GM03348 (cell line): ENCODE measurements at places on chromosomes 4 and X.

DNA sequence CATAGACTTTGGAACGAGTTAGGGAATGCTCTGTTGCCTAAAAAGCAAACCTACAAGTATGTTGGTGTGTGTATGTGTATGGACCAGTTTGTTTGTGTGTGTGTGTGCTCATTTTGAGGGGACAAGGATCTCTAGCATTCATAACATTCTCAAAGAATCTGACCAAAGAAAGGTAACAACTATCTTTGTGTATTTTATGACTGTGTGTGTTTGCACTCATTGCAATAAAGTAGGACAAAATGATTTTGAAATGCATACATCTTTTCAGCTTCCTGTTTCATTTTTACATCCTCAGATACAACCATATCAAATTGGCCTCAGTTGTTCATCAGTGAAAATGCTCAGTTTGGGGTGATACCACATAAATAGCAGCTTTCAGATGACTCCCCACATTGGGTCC, 8.3 kb upstream of the XK start:
- DNase-seq, result no peak

DNA sequence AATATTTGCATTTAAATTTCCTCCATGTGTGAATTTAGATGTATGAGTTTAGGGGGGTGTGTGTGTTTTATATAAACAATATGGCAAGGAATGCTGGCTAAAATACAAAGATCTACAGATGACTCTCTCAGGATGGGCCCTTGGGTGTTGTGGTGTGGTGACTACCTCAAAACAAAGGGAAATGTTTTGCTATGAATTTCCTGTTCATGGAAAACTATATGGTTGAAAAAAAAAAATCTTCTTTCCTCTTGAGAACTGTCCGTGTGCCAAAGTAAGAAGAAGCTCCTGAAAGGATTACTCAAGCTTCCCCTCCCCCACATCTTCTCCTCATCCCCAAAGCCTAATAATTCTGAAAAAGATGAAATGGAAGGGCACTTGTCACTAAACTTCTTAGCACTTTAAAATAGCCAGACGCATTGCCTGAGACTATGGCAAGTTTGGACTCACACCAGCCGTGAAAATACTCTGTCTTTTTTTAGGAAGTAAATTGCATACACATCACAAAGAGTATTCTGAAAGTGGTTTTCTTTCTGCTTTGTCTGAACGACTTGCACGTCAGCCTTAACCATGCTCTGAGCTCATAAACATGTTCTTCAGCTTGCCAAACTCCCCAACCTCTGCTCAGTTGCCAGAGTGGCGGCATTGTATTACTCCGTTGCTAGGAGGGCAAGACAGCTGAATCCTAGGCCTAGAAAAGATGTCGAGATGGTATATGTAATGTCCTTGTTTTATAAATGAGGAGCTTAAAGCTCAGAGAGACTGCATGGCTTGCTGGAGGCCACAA, 250.4 kb upstream of the JADE1 start:
- DNase-seq, result no peak

GRCh38 chrX:135477576-135477975, 42.9 kb upstream of the INTS6L start:
- no peak for DNase-seq

DNA sequence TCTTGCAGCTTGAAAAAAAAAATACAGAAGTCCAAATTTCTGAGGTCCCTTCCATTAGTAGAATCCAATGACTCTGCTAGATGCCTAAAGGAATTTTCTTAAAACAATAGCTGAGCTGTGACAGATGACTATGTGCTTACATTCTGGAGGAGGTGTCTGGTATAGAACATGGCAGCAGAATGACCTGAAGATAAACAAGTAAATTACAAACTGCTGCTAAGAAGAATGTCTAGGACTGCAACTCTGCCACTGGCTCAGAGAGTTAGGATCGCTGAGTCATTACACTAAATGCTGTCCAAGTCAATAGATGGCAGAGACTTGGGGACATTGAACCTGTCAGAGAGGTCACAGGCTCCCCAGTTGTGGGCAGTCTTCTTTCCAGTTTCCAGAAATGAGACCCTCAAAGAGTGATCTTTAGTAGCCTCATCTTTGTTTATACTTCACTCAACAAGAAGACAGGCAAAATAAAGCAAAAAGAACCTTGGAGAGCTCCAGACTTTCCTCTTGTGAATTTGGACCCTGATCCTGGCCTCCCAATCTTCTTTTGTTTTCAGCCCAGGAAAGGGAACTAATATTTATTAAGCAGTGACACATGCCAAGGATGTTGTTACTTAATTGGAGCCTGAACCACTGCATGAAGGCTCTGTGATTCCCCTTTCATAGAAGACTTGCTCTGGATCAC, 56.4 kb upstream of the SCML1 start:
- peak; percentile 5 for DNase-seq

DNA sequence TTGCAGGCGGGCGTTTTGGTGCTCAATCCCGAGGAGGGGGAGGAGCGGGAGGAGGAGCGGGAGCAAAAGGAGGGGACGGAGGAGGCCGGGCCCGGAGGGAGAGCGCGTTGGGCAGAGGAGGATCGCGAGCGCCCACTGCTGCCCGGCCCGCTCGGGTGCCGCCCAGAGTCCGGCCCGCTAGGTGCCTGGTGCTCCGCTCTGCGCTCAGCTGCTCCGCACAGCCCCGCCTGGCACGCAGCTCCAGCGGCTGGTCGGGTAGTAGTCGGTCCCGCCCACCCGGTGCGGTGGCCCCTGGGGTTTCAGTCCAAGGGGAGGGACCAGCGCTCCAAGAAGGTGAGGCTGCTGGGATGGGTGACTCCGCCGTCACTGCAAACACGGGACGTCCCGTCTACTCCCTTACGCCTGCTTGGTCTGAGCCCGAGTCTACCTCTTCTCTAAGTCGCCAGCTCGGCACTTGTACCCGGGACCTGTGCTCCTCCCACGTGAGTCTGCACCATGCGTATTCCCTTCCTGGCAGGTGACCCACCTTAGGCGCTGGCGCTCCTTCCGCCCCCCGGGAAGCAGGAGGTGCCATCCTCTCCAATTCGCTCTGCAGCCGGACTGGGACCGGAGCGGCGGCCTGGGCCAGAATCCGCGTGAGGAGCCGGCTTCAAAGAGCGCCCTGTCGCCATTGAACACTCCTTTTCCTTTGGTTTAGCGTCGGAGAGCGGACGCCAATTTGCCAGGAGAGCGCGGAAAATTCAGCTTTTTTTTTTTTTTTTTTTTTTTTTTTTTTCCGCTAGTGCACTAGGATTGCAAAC, 405 bp upstream of the HS3ST1 start:
- peak; percentile 47 for DNase-seq

- DNase-seq, result no peak
These were observed 637 bp upstream of the SYN1 start for GRCh38 chrX:47620303-47620685.

- no peak for DNase-seq
These were observed 32.4 kb downstream of the ATP2B3 start for GRCh38 chrX:153549807-153550206.

- peak; percentile 19 for DNase-seq
These were observed 93.0 kb downstream of the SPIN4 start for GRCh38 chrX:63258144-63258543.

DNA sequence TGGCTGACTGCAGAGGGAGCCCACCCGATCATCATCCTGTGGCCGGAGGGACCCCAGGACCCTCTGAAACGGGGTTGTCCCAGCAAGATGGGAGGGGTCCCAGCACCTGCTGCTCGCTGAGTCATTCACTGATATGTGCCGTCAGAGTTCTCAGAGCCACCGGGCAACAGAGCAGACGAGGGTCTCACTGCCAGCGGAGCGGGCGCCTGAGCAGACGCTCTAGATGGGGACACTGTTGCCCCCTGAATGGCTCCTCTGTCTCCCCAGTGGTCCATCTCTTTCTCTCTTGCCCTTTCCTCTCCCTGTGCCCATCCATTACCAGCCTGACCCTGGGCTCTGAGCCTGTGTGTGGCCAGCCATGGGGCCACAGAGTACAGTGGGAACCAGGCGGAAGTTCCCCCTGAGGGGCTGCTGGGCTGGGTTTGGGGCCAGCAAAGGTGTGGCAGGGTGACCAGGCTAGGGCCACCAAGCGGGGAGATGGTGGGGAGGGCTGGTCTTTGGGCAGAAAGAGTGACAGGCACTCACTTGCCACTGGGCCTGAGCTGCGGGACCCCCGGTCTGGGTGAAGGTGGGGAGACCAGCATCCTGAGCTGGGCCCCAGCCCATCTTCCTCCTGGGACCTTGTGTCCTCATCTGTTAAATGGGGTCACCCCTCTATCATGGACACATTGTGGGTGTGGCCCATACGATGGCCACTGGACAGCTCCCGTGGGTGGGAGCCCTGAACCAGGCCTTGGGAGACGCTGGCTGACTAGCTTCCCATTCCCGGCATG, 90.9 kb downstream of the HMX1 start:
- DNase-seq, result no peak

GRCh38 chr4:52983563-52984303, 121.6 kb downstream of the RASL11B start:
- peak; percentile 61 for DNase-seq

- no peak for DNase-seq
These were observed 876.6 kb upstream of the GRID2 start for GRCh38 chr4:91427171-91427570.

DNA sequence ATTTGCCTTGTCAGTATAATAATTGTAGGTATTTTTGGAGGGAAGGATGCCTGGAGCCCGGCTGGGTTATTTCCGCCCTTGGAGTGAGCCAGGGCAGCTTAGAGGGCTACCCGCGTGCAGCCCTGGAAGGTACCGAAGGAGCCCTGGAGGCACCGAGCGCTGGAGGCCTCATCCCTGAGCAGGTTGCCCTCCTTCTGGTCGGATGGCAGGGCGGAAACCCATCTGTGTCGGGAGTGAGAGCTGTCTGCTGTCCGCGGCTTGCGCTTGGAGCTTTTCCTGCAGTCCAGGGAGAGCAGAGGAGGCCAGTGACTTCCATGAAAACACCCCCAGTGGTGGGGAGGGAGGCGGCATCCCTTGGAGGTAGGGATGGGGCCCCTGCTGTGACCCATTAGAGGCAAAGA, 122.1 kb downstream of the TBL1X start:
- DNase-seq, result no peak

DNA sequence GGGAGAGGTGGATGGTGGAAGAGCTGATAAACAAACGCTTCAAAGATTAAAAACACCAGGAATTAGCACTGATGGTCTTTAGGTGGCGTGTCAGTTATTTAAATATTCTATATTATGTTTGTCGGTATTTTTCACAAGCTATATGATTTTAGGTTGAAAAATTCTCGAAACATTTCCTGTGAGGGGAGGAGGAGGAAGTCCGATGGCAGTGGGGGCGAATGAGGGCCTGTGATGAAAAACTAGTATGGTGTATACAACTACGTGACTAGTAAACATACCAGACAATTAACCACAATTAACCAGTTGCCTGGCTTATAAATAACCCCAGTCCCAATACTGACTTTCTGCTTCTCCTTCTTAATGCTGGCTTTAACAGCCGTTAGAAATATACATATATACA, 595 bp upstream of the NAP1L2 start:
- DNase-seq, result no peak

- no peak for DNase-seq
These were observed 231.7 kb downstream of the FBXW7 start for GRCh38 chr4:152304220-152304619.

DNA sequence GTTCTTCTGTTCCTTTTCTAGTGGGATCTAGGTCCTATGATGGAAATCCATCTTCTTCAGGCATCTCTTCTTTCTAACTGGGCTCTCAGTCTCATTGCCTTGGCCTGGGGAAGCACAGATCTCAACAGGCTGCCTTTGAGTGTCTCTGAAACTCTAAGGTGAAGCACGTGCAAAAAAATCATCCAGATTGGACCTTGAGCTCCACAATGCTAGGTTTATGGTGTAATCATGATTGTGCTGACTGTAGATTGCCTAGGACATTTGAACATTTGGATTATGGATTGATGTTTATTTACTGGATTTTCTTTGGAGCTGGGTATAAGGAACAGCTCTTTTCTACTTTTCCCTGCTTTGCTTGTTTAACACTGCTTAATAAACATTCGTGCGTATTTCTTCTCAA, 191.5 kb upstream of the NR3C2 start:
- no peak for DNase-seq

- DNase-seq, result no peak
These were observed 41.8 kb upstream of the HS3ST1 start for GRCh38 chr4:11470438-11471045.

DNA sequence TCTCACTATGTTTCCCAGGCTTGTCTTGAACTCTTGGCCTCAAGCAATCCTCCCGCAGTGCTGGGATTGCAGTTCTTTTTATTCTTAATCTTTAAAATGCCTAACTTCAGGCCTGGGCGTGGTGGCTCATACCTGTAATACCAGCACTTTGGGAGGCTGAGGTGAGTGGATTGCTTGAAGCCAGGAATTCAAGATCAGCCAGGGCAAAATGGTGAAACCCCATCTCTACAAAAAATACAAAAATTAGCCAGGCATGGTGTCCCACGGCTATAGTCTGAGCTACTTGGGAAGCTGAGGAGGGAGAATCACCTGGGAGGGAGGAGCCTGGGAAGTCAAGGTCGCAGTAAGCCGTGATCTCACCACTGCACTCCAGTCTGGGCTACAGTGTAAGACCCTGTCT, 45.9 kb downstream of the PLS3 start:
- no peak for DNase-seq

- DNase-seq, result no peak
These were observed 375.2 kb upstream of the CTSO start for GRCh38 chr4:156328882-156329281.

GRCh38 chr4:108007984-108008383, 18.3 kb downstream of the HADH start:
- no peak for DNase-seq

- DNase-seq, result no peak
These were observed 115.8 kb upstream of the DGKK start for GRCh38 chrX:50586407-50586806.

- no peak for DNase-seq
These were observed 34.7 kb downstream of the MSL3 start for GRCh38 chrX:11792461-11793421.

DNA sequence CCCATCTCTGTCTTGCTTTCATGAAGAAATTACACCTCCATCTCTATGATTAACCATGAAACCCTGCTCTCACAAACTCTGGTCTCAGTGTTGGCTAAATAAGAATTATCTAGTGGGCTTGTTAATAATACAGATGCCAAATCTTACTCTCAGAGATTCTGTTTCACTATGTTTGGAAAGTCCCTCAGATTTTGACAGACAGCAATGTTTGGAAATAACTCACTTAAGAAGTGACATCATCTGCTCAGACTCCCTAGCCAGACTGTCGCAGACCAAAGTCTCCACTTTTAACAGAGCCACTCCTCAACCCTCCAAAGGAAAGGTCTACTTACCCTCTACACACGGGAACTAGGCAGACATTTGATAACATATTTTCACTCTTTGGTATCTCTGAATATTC, 328.5 kb upstream of the FGF16 start:
- no peak for DNase-seq
